ENCODE measurements at places on chromosomes 16 and 17.
A peak's percentile ranks its signal among the peaks of the same experiment; 100 is the strongest.

GRCh38 chr16:27963471-27963965, 100.0 kb downstream of the GSG1L start:
- no peak for DNase-seq

GRCh38 chr17:55421179-55421934, at the start of gene MMD:
Gene MMD (minus strand): TSS chr17:55421835. CDS start chr17:55421695, 140 bp downstream.
- DNase-seq, result peak; percentile 4

DNA sequence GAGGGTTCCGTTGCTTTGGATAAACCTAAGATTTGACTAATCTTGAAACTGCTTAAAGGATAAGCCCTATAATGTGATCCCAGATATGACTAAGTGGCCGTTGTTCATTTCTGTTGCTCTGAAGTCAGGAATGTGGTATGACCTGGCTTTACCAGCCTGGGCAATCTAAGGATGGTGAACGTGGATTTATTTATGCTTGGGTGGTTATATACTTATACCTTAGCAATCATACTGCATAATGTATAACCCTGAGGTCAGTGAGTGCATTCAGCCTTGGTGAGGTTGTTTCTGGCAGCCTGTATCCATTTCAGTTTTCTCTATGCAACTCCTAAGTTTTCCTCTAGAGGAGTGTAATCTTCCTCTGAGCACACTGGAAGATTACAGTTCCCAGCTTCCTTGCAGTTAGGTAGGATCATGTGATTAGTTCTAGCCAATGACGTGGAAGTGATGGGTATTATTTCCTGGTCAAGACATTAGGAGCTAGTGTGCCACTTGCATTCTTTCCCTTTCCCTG, 41.9 kb downstream of the FTO start:
- DNase-seq, result no peak

DNA sequence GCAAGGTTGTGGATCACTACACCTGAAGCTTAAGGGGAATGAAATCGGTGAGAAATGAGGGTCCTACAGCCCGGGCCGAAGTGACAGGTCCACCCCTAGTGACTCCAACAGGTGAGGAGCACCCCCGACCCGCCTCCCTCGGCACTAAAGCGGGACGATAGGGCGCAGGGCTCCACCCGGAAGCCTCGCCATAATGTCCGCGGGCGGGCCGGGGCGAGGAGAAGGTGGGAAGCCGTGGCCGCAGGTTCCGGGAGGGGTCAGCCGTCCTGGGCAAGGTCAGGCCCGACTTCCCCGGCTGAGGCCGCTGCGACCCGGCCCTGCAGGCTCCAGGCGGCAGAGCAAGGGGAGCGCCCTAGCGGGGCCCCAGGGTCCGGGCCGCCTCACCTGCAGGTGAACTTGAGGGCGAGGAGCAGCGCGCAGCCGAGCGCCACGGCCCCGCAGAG, 543 bp downstream of the TXNDC11 start:
- DNase-seq, result no peak

GRCh38 chr17:31389657-31390381, 1.7 kb upstream of the RAB11FIP4 start:
- no peak for DNase-seq

- DNase-seq, result no peak
These were observed 100.3 kb downstream of the TANC2 start for GRCh38 chr17:63066158-63066813.
